ENCODE measurements at places on chromosomes 16 and 17. TPM values are rescaled to one million over a fixed set of nuclear protein-coding genes. Genes with fewer than 3 reads are reported as not detected.

DNA sequence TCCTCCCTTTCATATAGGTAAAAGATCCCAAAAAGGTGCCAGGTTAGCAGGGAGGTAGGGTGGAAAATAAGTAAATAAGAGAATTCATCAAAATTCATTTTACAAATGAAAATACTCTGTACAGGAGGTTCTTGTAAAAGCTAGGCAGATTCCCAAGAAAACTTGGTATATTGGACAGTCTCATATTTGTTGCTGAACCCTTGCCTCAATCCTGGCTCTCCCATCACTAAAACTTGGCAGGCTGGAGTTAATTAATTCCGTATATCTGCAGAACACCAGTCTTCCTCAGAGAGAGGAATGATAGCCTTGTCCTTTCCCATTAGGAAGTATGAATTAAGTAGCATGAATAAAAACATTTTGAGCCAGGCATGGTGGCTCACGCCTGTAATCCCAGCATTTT, 66.2 kb upstream of the MTMR4 start:
- DNase-seq: peak; percentile 32
- no peaks in the 10 kb centered on the region for H3K4me1 ChIP-seq
- H3K4me3 ChIP-seq: no peak overlapping the region
- H3K27me3 ChIP-seq: no peaks in the 10 kb centered on the region

GRCh38 chr17:8740486-8740885, 4.2 kb downstream of the CCDC42 start:
- peaks cover 4% of the 10 kb centered on the region for H3K4me1 ChIP-seq
- no peak for DNase-seq
- H3K27ac ChIP-seq: no peak overlapping the region
- no peaks in the 10 kb centered on the region for H3K36me3 ChIP-seq
- H3K27me3 ChIP-seq: peaks cover 5% of the 10 kb centered on the region
- H3K4me3 ChIP-seq: no peak overlapping the region

DNA sequence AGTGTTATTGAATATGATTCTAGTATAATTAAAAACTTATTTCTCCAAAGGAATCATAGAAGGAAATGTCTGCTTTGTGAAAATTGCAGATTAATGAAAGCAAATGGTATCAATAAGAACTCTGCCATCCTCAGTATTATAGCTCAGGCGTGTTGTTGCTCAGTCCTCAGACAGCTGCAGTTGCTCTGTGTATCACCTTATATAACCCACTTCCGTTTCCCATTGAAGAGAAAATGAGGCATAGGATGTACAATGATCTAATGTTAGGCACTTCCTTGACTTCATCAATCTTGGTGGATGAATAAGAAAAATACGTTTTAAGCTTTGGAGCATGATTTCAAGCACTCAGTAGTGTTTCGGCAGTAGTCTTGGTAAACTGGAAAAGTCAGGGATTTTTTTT, 14.1 kb downstream of the MFSD11 start:
- no peak overlapping the region for H3K27ac ChIP-seq
- no peaks in the 10 kb centered on the region for H3K27me3 ChIP-seq
- peaks cover 54% of the 10 kb centered on the region for H3K36me3 ChIP-seq
- no peak overlapping the region for H3K4me3 ChIP-seq

DNA sequence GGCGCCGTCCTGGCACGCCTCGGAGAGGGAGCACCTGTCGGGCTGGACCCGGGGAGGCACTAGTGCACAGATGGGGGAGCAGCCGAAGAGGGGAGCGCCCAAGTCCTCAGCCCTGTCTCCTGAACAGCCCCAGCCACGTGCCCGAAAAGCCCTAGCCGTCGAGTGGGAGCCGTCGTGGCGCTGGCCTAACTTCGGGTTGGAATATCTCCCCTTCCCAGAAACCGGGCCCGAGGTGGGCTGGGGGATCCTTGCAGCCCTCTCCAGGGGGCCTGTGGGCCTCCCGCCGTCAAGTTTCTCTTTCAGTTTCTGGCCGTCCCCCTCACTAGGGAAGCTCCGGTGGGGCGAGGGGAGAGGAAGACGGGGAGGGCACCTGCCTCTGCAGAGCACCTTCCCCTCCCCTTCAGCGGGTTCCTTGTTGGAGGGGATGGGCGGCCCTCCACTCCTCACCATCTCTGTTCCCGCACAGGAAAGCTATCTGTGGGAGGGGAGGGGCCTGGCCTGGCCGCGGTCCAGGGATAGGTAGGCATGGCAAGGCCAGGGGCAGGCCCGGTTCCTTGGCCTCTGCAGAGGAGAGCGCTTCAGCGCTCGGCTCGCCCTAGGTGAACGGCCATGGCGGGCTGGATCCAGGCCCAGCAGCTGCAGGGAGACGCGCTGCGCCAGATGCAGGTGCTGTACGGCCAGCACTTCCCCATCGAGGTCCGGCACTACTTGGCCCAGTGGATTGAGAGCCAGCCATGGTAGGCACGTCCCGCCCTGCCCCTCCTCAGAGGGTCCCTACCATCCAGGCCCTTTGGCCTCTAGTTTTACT, 709 bp downstream of the STAT5A start:
- DNase-seq: peak; percentile 42
- H3K4me3 ChIP-seq: peak overlapping the region; percentile 56
- H3K4me1 ChIP-seq: peaks cover 39% of the 10 kb centered on the region

- H3K36me3 ChIP-seq: no peaks in the 10 kb centered on the region
- H3K4me3 ChIP-seq: no peak overlapping the region
- no peak overlapping the region for H3K27ac ChIP-seq
- DNase-seq: peak; percentile 57
- no peaks in the 10 kb centered on the region for H3K27me3 ChIP-seq
These were observed 84.4 kb upstream of the NUDT7 start for GRCh38 chr16:77637940-77638339.

- H3K4me1 ChIP-seq: peaks cover 31% of the 10 kb centered on the region
- H3K4me3 ChIP-seq: no peak overlapping the region
- H3K36me3 ChIP-seq: peaks cover 8% of the 10 kb centered on the region
These were observed 2.3 kb upstream of the MVD start for GRCh38 chr16:88665148-88665547.

DNA sequence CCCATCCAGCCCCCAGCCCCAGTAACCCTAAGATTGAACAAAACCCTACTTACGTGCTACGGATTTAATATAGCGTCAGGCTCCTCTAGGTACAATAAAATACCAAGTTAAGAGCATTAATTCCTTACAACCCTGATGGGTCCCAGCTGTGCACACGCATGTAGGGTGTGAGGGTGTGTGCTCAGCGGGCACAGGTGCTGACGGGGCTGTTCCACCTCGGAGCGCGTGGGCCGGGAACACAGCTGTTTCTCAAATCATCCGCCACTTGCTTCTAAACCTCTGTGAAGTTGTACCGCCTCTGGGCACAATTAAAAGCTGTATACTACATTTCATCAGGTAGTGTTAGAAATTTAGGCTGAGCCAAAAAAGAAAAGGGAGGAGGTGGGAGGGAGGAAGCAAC, 478.6 kb downstream of the MAF start:
- H3K36me3 ChIP-seq: no peaks in the 10 kb centered on the region
- peaks cover 4% of the 10 kb centered on the region for H3K27me3 ChIP-seq
- no peak overlapping the region for H3K4me3 ChIP-seq

GRCh38 chr16:74257061-74257460, 39.6 kb upstream of the PSMD7 start:
- no peaks in the 10 kb centered on the region for H3K4me1 ChIP-seq
- no peaks in the 10 kb centered on the region for H3K27me3 ChIP-seq
- no peak overlapping the region for H3K27ac ChIP-seq
- H3K4me3 ChIP-seq: no peak overlapping the region

DNA sequence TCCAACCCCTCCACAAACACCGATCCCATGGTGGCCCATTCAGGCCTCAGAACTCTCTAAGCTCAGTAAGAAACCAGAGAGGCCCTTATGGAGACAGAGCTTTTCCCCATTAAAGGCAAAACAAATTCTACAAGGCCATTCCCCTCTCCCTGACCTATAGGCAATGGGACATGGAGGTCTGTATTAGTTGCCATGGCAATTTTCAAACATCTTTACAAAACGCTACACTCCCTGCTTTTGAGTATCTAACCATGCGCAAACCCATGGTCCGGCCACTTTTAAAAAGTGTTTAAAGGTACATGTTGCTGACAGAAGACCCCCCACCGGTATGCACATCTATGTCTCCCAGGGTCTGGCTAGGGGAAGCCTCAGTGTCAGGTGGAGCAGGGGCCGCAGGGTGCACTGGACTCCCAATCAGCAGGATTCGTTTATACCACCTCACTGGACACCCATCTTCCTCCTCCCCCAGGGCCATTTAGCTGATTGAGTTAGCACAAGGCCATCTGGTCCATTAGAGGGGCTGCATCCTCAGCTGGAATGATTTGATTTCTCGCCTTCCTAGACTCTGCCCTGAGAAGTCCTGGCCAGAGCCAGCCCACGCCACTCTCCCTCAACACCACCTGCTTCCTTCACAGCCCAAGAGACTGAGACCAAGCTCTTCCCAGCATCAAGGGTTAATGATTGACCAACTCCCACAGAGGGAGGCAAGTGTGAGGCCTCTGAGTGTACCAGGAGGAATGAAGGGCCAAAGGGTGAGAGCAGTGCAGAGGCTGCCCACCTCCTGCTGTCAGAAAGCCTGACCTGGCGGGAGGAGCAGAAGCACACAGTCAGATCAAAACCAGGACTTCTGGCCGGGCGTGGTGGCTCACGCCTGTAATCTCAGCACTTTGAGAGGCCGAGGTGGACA, 10.9 kb downstream of the ACLY start:
- H3K27me3 ChIP-seq: no peaks in the 10 kb centered on the region
- H3K4me3 ChIP-seq: no peak overlapping the region
- H3K27ac ChIP-seq: no peak overlapping the region
- no peaks in the 10 kb centered on the region for H3K4me1 ChIP-seq
- DNase-seq: no peak

DNA sequence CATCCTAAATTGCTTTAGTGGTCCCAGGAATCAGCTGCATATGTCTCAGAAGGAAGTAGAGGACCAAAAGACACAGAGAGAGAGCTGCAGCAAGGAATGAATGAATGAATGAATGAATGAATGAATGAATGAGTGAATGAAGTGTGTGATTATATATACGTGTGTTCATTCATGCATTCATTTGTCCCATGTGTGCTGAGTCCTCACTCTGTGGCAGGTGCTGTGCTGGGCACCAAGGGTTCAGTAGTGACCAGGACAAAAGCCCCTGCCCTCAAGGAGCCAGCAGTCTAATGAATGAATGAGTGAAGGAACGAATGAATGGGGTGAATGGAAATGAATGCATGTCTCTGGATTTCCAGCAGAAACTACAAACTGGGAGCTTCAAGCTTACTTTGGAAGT, 9.4 kb downstream of the CNGB1 start:
- no peaks in the 10 kb centered on the region for H3K27me3 ChIP-seq
- H3K4me3 ChIP-seq: no peak overlapping the region
- H3K36me3 ChIP-seq: no peaks in the 10 kb centered on the region
- no peak overlapping the region for H3K27ac ChIP-seq

- H3K4me3 ChIP-seq: no peak overlapping the region
- peaks cover 7% of the 10 kb centered on the region for H3K4me1 ChIP-seq
- DNase-seq: no peak
- H3K27me3 ChIP-seq: no peaks in the 10 kb centered on the region
- no peak overlapping the region for H3K27ac ChIP-seq
These were observed 116.0 kb downstream of the CLEC16A start for GRCh38 chr16:11060364-11060763.

Gene SLC5A11
- total RNA-seq: 0.04 TPM

Gene MVD
- total RNA-seq: 27.9 TPM

Gene ITGB4
- total RNA-seq: 1.6 TPM
